CMK (cell line): ENCODE measurements at places on chromosomes 4 and X.

- no peak for DNase-seq
Observed at GRCh38 chr4:168212656-168213055, 105.9 kb downstream of the DDX60 start.

- no peak for DNase-seq
Observed at GRCh38 chr4:183905081-183905592, at the start of gene STOX2. STOX2 (plus strand) TSS chr4:183905307; CDS start chr4:183906791, 1,484 bp downstream.

GRCh38 chrX:30533266-30533665, 44.3 kb downstream of the TASL start:
- DNase-seq: no peak

DNA sequence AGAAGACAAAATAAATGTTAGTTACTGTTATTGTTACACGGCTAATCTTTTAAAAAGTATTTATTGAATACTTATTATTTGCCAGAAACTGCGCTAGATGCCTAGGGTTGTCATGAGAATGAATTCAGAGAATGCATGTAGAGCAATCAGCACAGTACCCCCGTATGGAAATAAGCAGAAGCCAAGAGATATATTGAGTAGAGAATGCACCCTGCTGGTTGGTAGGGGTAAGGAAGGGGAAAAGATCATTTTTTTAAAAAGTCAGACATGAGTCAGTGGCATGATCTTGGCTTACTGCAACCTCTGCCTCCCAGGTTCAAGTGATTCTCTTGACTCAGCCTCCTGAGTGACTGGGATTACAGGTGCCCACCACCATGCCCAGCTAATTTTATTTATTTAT, 13.1 kb upstream of the DRP2 start:
- no peak for DNase-seq

DNA sequence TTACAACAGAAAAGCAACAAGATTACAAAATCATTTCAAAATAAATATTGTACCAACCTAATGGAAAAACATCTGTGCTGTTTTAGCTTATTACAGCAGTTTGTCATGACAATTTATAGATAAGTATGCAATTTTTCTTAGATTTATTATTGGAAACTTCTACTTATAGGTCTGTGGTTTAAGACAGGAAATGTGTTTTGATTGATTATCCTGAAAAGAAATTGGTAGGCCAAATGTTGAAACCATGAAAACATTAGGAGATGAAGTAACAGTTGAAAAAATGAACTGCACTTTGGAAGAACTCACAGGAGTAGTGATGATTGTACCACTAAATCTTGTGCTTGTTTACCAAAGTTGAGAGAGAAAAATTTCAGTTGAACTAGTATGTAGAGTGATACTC, 162.2 kb upstream of the GIMD1 start:
- no peak for DNase-seq
